Pericardium fibroblast (primary cell): ENCODE measurements at places on chromosomes 16 and 17. TPM values are rescaled to one million over a fixed set of nuclear protein-coding genes. Genes with fewer than 3 reads are reported as not detected.

SRCAP gene
- 8.6 and 14.6 TPM in 2 replicates for total RNA-seq

BCAR1 gene
- total RNA-seq = 49.6 and 119 TPM in 2 replicates

CFAP97D1 gene
- total RNA-seq = not detected in 2 replicates

COQ9 gene
- total RNA-seq = 24.5 and 27.1 TPM in 2 replicates

AANAT gene
- 0.43 TPM in 1 of 2 replicates, not detected in the other for total RNA-seq

TVP23B gene
- total RNA-seq = 26.6 and 27.3 TPM in 2 replicates

CBX1 gene
- 38.1 and 47.1 TPM in 2 replicates for total RNA-seq

PLEKHM1 gene
- total RNA-seq = 17.0 and 30.8 TPM in 2 replicates

C17orf78 gene
- total RNA-seq = not detected in 2 replicates

DRC3 gene
- 0.26 and 0.70 TPM in 2 replicates for total RNA-seq

CARHSP1 gene
- total RNA-seq = 148 and 204 TPM in 2 replicates

KREMEN2 gene
- total RNA-seq = 0.23 and 1.8 TPM in 2 replicates

DNAAF1 gene
- total RNA-seq = not detected in 2 replicates

NHLRC4 gene
- 3.8 and 5.0 TPM in 2 replicates for total RNA-seq

MMP25 gene
- under 0.01 TPM in 1 of 2 replicates, not detected in the other for total RNA-seq

DYNLRB2 gene
- not detected in 2 replicates for total RNA-seq

NPIPB9 gene
- not detected in 2 replicates for total RNA-seq

CCL15 gene
- total RNA-seq = not detected in 2 replicates

MYOCD gene
- under 0.01 and 0.35 TPM in 2 replicates for total RNA-seq

TMEM88 gene
- 7.8 and 67.0 TPM in 2 replicates for total RNA-seq

E2F4 gene
- 62.1 and 72.0 TPM in 2 replicates for total RNA-seq

CENPN gene
- total RNA-seq = 6.0 and 19.3 TPM in 2 replicates

CD300LF gene
- total RNA-seq = not detected in 2 replicates

DLX3 gene
- total RNA-seq = not detected in 2 replicates

EPX gene
- not detected in 2 replicates for total RNA-seq

CDH13 gene
- 26.6 and 50.9 TPM in 2 replicates for total RNA-seq

KDM6B gene
- 2.9 and 9.8 TPM in 2 replicates for total RNA-seq

TCAP gene
- total RNA-seq = 0.12 and 3.8 TPM in 2 replicates

DNAH2 gene
- total RNA-seq = 0.26 and 1.1 TPM in 2 replicates

CTRL gene
- 0.34 TPM in 1 of 2 replicates, not detected in the other for total RNA-seq

CLEC18A gene
- 0.12 TPM in 1 of 2 replicates, not detected in the other for total RNA-seq

KRTAP9-4 gene
- not detected in 2 replicates for total RNA-seq

ALDOA gene
- 1,291 and 1,757 TPM in 2 replicates for total RNA-seq

SHCBP1 gene
- 0.82 and 1.8 TPM in 2 replicates for total RNA-seq

SYCE1L gene
- total RNA-seq = 8.2 TPM in 1 of 2 replicates, not detected in the other

HOXB13 gene
- total RNA-seq = not detected in 2 replicates

GRAP gene
- total RNA-seq = 0.23 and 0.26 TPM in 2 replicates

OR2C1 gene
- total RNA-seq = 0.77 TPM in 1 of 2 replicates, not detected in the other

DHX58 gene
- total RNA-seq = 10.9 and 11.0 TPM in 2 replicates

MGAT5B gene
- total RNA-seq = 1.4 and 2.7 TPM in 2 replicates

CHST4 gene
- total RNA-seq = not detected in 2 replicates

PRKCA gene
- 18.6 and 23.8 TPM in 2 replicates for total RNA-seq

NME3 gene
- total RNA-seq = 89.0 and 91.8 TPM in 2 replicates

SKAP1 gene
- not detected in 2 replicates for total RNA-seq

ERBB2 gene
- total RNA-seq = 38.3 and 47.1 TPM in 2 replicates

TEKT1 gene
- total RNA-seq = not detected in 2 replicates

CA10 gene
- total RNA-seq = not detected in 2 replicates

ZFP3 gene
- 1.4 and 1.8 TPM in 2 replicates for total RNA-seq
